ENCODE measurements at places on chromosomes 12 and 14.

DNA sequence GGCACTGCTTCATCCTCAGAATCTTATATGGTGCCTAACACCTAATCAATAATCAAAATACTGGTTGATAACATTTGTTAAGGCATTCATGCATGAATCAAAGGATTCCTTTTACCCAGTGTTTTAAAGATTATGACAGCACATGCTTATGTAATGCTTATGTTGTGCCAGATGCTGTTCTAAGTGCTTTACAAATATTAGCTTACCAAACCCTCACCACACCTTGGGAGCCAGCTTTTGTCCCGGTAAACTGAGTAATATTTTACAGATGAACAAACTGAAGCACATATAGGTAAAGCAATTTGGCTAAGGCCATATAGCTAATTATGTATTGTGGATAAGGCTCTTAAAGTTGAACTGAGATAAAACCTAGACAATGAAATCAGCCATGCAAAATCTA is 209.2 kb downstream of the ALX1 start:
- DNase-seq: no peak

DNA sequence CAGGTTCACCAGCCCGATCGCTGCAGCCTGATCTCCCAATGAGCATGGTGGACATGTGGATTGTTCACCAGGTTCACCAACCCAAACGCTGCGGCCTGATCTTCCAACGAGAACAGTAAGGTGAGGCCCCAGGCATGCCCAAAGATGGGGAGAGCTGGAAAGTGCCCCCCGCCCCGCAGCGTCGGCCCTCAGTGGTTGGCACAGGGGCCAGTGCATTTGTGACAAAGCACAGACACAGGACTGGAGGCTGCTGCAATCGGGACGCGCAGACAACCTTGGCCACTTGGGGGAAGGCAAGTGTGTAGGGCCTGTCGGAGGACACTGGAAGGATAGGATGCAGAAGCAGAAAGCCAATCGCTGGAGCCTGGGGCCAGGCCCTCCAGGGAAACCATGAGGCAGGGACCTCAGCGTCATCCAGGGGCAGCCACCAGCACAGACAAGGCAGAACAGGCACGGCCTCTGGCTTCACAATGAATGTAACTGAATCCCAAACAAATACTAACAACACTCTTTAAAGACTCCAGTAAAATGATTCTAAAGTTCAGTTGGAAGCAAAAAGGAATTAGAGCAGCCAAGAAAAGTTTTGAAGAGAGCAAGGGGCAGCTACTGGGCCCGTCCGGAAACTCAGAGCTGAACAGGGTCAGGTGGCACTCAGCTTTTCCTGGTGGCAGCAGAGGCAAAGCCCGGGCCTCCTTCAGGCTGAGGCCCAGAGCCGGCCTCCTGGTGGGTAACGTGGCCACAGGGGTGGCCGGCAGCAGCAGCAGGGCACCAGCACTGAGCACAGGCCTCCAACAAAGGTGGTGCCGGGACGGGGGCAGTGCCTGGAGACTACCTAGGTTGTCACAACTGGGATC is 13.3 kb downstream of the BRF1 start:
- DNase-seq: no peak

GRCh38 chr14:92846162-92846897 is 52.2 kb downstream of the GOLGA5 start:
- no peak for DNase-seq

GRCh38 chr12:2163177-2163941 is 110.6 kb downstream of the CACNA1C start:
- no peak for DNase-seq

- DNase-seq: no peak
These were observed 4.9 kb downstream of the ZBTB39 start for GRCh38 chr12:57001448-57001906.
